ENCODE measurements at places on chromosomes 4 and X.

DNA sequence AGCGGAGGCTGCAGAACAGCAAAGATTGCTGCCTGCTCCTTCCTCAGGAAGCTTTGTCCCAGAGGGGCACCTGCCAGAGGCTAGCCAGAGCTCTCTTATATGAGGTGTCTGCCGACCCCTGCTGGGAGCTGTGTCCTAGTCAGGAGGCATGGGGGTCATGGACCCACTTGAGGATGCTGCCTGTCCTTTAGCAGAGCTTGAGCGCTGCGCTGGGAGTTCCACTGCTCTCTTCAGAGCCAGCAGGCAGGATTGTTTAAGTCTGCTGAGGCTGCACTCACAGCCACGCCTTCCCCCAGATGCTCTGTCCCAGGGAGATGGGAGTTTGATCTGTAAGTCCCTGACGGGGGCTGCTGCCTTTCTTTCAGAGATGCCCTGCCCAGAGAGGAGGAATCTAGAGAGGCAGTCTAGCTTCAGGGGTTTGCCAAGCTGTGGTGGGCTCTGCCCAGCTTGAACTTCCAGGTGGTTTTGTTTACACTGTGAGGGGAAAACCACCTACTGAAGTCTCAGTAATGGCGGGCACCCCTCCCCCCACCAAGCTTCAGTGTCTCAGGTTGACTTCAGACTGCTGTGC lies 10.9 kb downstream of the DCK start:
- peak; percentile 20 for DNase-seq

GRCh38 chrX:104411800-104412199 lies 154.2 kb upstream of the IL1RAPL2 start:
- DNase-seq: no peak

GRCh38 chr4:71009086-71009485 lies 15.6 kb downstream of the DCK start:
- DNase-seq: no peak

DNA sequence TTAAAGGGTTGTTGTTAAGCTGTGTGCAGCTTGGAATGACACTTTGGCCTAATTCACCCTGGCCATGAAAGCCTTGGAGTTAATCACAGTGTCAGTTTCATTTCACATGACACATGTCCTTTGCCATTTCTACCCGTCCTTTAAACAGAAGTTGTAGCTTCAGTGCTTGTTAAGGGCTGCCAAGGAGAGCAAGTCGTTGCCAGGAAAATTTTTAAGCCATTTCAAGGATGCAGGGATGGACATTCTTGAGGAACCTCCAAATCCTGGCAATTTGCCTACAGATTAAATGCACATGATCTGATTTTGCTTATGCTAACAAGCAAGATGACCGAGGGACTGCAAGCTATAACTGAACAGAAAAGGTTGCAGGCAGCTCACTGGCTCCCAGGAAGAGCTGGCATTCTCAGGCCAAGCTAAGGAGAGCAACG lies 40.5 kb downstream of the SETD7 start:
- no peak for DNase-seq

GRCh38 chrX:41607264-41607832 lies 81.4 kb upstream of the GPR34 start:
- no peak for DNase-seq

DNA sequence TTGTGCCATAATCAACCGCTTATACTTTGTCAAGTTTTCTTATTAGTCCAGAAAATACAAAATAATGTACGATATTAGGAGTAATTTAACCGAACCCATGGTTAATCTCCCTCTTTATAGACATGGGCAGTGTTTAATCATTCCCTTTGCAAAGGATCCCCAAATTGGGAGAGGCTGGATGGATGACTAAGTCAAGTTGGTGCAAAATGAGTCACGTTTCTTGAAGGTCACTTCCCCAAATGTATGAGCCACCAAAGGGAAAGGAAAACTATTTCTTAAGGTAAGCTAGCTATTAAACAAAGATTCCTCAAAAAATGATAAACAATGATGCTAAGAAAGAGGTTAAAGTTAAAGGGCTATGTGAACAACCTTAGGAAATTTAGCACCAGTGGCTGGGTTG lies 17.5 kb downstream of the MAML3 start:
- DNase-seq: no peak

DNA sequence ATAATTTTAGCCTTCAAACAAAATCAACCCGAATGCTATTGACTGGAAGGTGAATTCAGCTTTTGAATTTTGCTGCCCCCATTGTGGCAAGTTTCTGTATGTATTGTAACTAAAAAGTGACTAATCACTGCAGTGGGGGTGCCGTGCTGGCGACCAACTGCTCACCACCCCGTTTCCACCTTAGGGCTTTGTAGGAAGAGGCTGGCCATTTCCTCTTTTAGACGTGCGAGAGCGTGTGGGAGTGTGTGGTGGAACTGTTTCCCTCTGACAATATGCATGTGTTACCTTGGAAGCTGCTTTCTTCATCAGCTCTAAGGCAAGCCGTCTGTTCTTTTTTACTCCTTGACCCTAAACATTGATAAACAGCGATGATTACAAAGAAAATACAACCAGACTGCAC lies 78.8 kb downstream of the SEL1L3 start:
- DNase-seq: no peak

DNA sequence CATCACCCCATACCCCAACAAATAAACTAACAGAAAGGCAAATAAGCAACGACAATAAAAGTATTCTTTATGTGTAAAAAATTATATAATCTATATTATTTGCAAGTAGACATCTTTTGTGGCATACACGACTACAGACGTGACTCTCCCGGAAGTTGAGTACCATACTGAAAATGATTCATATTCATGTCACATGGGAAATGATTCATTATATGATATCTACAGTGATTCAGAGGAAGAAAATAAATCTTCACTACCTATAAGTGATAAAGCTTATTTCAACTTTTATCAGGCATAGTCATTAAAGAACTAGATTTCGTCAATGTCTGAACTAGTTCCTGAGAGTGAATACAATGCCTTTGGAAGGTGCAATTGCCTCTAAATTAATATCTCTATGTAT lies 4.6 kb upstream of the ANTXR2 start:
- DNase-seq: no peak

GRCh38 chrX:44890247-44890646 lies 17.3 kb downstream of the KDM6A start:
- DNase-seq: no peak

GRCh38 chrX:32370456-32371205 lies 840.7 kb downstream of the DMD start:
- no peak for DNase-seq

- no peak for DNase-seq
Measured at GRCh38 chr4:183550345-183551093, 45.7 kb downstream of the ING2 start.

- no peak for DNase-seq
Measured at GRCh38 chrX:108347800-108348199, 90.4 kb downstream of the COL4A6 start.

GRCh38 chr4:6471307-6472007 lies 957 bp downstream of the PPP2R2C start:
- DNase-seq: no peak

- peak; percentile 32 for DNase-seq
Measured at GRCh38 chr4:13483768-13484121, 395 bp downstream of the RAB28 start.

DNA sequence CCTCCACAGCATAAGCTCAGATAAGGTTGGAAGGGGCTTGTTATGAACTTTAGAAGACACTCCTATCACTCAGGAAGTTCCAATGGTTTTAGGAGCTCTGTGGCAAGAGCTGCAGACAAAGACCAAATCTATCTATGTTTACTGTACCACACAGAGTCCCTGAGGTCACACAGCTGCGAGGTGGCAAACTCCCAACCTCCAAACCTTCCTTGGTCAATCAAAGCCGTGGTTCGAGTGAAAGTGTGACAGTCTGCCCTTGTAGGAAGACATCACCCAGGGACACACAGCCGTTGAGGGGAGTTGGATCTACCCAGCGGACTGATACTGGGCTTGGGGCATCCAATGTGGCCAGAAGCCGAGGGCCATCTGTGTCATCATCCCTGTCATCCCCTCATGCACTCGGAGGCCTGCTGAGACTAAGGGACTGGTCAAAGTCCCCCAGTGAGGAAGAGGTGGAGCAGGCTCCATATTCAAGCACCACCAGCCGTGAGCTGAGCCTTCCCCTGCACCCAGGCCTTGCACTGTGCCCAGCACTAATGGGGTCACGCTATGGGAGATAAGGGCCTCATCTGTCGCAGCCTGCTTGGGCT lies 26.8 kb downstream of the MAN2B2 start:
- no peak for DNase-seq

GRCh38 chrX:10393899-10394298 lies 226.5 kb downstream of the MID1 start:
- no peak for DNase-seq

DNA sequence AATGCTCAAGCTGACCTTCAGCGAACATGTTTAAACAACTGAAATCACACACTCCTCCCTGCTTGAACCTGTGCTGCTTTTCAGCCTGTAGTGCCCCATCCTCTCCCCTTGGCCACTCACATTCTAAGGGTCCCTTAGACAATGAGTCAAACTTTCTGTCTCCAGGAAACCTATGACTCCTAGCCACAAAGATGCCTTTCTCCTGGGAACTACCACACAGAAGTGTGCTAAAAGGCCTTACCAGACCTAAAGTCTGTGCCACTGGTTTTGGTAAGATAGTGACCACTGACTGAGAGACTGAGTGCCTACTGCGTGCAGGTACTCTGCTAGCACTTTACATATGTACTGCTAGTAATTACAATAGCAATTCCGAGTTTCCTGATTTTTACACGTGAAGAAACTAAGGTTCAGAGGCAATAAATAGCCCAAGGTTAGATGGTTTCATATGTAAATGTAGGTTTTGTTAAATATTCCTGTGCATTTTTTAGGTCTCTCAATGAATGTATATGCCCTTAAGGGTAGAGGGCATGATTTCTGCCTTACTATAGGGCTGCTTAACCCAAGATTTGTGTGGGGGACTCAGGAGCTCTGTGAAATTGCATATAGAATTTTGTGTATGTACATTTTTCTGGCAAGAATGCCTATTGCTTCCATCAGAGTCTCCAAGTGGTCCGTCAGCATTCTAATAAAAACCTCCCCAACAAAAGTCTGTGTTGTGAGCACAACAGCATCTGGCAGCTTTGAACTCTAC lies 71.1 kb downstream of the NSG1 start:
- no peak for DNase-seq

DNA sequence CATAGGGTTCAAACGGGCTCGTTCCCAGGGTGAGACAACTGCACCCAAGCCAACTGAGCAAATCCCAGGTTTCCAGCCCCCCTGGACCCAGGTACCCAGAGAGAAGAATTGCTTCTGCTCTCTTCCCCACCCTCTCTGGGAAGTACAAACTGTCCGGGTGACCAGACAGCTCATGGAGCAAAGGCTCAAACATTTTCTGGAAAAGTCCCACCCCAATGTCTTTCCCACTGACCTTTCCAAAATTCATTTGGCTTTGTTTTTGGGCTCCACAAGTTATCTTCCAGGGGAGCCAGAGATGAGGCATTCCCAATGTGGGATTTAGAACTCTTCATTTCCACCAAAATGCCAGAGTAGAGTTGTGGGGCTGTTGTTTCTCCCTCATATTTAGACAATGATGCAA lies 80.2 kb upstream of the PLAC1 start:
- no peak for DNase-seq

DNA sequence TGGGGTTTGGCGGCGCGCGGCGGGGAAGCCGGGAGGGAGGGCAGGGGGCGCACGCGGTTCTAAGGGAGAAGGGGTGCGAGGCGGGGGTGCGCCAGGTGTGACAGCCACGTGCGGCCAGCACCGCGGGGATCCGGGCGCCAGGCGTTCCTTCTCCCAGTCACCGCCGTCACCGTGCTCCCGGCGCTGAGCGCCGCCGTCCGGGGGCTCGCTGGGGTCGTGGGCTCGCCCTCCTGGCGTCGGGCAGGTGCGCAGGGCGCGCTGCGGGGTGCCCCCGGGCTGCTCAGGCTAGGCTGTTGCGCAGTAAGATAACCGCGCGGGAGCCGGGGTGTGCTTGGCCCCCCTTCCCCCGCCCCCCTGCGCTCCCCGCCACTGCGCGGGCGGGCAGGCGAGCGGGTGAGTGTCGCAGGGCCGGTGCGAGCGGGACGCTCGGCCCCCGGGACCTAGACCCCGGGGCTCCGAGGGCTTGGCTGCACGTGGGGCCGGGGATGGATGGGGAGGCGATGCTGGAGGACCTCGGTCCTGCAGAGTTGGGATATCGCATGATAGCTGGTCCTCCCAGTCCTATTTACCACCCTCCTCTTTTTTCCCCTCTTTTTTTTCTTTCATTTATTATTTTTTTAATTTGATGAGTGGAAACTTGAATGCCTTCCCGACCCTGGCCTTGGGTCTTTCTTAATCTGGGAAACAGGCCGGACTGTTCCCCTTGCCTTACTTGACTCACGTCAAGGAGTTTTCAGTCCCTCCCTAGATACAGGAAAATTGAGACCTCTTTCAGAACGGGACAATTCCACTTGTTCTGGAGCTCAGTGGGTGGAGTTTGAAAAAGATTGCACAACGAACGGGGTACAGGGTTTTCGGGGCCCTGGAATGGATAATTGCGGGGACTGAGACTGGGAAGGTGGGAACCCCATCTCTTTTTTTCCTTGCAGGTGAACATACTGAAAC lies 797 bp downstream of the TXLNG start:
- peak; percentile 1 for DNase-seq

DNA sequence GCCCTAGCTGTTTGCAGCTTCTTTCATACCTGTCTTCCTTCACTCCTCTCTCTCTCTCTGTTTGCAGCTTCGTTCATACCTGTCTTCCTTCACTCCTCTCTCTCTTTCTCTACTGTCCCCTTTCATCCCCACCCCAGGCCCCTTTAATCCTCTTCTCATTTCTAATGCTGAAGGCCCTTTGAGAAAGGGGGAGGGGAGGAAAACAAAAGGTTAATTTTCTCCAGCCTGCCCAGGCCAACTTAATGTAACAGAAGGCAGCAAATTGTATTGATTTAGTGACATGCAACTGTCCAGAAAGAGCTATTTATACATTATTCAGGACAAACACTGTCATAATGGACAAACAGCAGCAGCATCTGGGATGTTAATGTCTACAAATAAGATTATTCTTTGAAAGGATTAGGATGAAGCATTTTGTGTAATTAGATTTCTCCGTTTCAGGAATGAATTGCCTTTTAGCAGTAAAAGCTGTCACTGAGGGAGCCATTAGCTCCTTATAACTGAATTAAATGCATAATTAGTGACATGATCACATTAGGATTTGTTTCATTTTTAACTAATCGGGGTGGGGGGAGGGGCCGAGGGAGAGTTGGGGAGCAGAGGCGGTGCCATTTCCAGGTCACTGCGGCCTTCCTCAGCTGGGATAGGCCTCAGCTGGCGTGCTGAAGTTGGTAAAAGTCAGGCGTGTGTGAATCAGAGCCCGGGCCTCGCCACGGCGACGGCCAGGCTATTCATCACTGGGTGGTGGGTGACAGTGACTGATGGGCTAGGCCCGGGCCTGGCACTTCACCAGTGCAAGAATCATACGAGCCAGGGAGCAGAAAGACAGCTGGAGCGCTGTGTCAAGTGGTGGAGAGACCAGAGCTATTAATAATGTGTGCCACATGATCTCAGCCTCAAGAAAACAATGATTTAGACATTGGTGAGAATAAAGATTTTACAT lies 174.5 kb downstream of the NKX6-1 start:
- peak; percentile 90 for DNase-seq

DNA sequence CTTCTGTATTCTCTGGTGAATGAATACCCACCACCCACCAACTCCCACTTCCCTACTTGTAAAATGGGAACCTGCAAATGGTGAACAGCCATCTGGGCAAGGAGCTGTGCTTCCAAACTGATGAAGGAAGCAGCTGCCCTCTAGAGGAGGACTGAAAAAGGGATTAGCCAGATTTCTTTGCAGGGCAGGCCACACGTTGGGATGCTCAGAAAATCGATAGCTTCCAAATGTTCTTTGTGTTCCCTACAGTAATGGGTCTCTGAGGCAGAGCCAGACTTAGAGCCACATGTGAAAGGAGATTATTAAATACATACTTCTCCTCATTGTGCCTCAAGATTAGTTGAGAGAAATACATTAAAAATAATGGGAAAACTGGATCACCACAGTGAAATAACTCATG lies 39.3 kb upstream of the LPAR4 start:
- no peak for DNase-seq
